H9 (cell line): ENCODE measurements at places on chromosomes 1 and 21. TPM values are rescaled to one million over a fixed set of nuclear protein-coding genes. Genes with fewer than 3 reads are reported as not detected.
A peak's percentile ranks its signal among the peaks of the same experiment; 100 is the strongest.

GRCh38 chr1:87333692-87334347 is 5.1 kb downstream of the LMO4 start:
- no peak overlapping the region for H3K27ac ChIP-seq
- H3K27me3 ChIP-seq, result no peaks in the 10 kb centered on the region
- H3K36me3 ChIP-seq, result peaks cover 31% of the 10 kb centered on the region
- peak overlapping the region; percentile 79 for H3K4me3 ChIP-seq
- no peak for DNase-seq
- peaks cover 8% of the 10 kb centered on the region; the same call in 1 of the 2 replicates for H3K4me1 ChIP-seq

The SLC44A5 gene
- total RNA-seq, result 2.1 and 2.4 TPM in 2 replicates

- no peak for DNase-seq
- H3K27me3 ChIP-seq, result no peaks in the 10 kb centered on the region
- H3K4me3 ChIP-seq, result peak overlapping the region; percentile 75
Measured at GRCh38 chr1:160096274-160097116, 1.9 kb downstream of the IGSF8 start.

The MCOLN2 gene
- 0.70 and 1.3 TPM in 2 replicates for total RNA-seq

- H3K36me3 ChIP-seq, result no peaks in the 10 kb centered on the region
- H3K4me3 ChIP-seq, result no peak overlapping the region; the same call in 2 of the 3 replicates
- no peak overlapping the region for H3K27ac ChIP-seq
- H3K4me1 ChIP-seq, result no peaks in the 10 kb centered on the region
- H3K27me3 ChIP-seq, result no peaks in the 10 kb centered on the region
Measured at GRCh38 chr1:27097484-27097917, 57.4 kb downstream of the SLC9A1 start.

DNA sequence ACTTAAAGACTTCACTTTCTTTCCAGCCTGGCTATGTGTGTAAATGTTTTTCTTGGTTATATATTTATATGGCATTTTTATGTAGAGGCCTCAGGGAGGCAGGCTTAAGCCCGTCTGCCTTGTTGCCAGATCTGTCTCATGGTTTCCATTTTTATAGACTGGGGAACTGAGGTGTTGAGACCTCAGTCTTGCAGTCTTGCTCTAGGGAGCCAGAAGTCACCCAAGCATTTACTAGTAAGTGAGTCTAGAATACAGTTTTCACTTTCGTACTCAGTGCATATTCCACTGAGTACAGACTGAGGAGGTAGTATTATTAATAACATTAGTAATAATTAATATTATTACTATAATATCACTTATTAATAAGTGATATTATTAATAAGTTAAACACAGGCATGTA is 161.4 kb downstream of the UCK2 start:
- no peaks in the 10 kb centered on the region for H3K4me1 ChIP-seq
- no peaks in the 10 kb centered on the region for H3K36me3 ChIP-seq
- no peaks in the 10 kb centered on the region for H3K27me3 ChIP-seq
- no peak for DNase-seq

DNA sequence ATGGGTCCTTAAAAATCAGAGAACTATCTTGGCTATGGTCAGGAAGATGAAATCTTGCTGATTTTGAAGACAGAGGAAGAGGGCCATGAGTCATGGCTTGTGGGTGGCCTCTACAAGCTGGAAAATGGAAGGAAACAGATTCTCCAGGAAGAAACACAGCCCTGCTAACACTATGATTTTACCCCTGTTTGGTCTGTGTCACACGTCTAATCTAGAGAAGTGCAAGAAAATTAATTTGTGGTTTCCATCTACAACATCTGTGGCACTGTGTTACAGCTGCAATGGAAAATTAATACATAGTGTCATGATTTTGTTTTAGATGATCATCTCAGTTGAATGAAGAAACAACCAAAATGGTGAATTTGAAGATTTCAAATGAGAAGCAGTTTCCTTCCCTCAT is 288.7 kb upstream of the NRIP1 start:
- no peaks in the 10 kb centered on the region for H3K27me3 ChIP-seq
- no peaks in the 10 kb centered on the region for H3K36me3 ChIP-seq
- H3K4me1 ChIP-seq, result no peaks in the 10 kb centered on the region
- no peak overlapping the region for H3K27ac ChIP-seq

DNA sequence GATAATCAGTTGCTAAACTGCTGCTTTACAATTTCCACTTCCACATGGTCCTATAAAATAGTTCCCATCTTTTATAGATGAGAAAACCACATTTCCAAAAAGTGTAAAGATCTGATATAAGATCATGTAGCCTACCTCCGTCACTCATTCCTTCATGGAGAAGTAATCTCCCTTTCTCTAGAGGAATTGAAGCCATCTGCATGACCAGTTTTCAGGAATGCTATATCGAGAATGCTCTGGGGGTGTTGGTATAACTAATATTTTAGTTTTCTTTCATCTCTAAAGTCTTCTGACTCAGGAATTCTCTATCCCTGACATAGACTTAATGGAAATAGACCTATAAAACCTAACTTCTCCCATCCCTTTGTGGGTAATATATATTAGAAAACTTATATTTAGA is 173.0 kb upstream of the UBE2U start:
- peaks cover 21% of the 10 kb centered on the region for H3K36me3 ChIP-seq
- H3K27me3 ChIP-seq, result no peaks in the 10 kb centered on the region
- no peak overlapping the region for H3K4me3 ChIP-seq
- H3K27ac ChIP-seq, result no peak overlapping the region
- no peaks in the 10 kb centered on the region for H3K4me1 ChIP-seq

The RGS1 gene
- total RNA-seq, result not detected in 2 replicates

The MKNK1 gene
- 12.9 and 13.4 TPM in 2 replicates for total RNA-seq

The ST6GALNAC3 gene
- total RNA-seq, result 10.7 and 11.2 TPM in 2 replicates

GRCh38 chr1:185291159-185291558 is 25.9 kb downstream of the IVNS1ABP start:
- no peak overlapping the region for H3K27ac ChIP-seq
- no peak overlapping the region for H3K4me3 ChIP-seq
- DNase-seq, result no peak
- no peaks in the 10 kb centered on the region for H3K4me1 ChIP-seq

The OR2L5 gene
- not detected in 2 replicates for total RNA-seq

GRCh38 chr1:10644307-10645128 is 151.9 kb downstream of the CASZ1 start:
- H3K27ac ChIP-seq, result no peak overlapping the region
- no peak for DNase-seq
- H3K36me3 ChIP-seq, result no peaks in the 10 kb centered on the region
- no peaks in the 10 kb centered on the region for H3K4me1 ChIP-seq
- peaks cover 4% of the 10 kb centered on the region; the same call in 1 of the 2 replicates for H3K27me3 ChIP-seq

GRCh38 chr1:232622378-232622777 is 7.6 kb downstream of the SIPA1L2 start:
- no peaks in the 10 kb centered on the region for H3K36me3 ChIP-seq
- no peak overlapping the region for H3K27ac ChIP-seq
- DNase-seq, result no peak
